ENCODE measurements at places on chromosomes 11 and 22.
A peak's percentile ranks its signal among the peaks of the same experiment; 100 is the strongest.

- H3K27ac ChIP-seq: peak overlapping the region; percentile 59
- no peak overlapping the region for H3K4me3 ChIP-seq
- H3K27me3 ChIP-seq: no peaks in the 10 kb centered on the region
- no peaks in the 10 kb centered on the region for H3K4me1 ChIP-seq
- DNase-seq: no peak
These were observed 36.2 kb downstream of the TXN2 start for GRCh38 chr22:36445158-36445668.

DNA sequence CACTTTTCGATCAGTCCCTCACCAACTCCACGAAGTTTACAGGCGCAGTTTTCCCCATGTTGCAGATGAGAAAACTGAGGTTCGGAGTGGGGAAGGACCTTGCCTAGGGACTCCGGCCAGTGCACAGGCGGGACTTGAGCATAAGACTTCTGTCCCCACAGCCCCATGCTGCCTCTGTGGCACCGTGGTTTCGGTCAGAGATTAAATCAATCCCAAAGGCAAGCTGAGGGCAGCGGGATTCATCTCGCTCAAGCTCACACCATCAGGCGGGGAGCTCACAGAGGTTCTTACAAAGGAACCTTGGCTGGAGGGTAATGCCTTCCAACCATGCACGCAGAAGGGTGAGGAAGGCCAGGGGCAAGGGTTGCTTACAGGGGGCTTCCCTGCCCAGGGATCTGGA, 115.5 kb downstream of the PHF21B start:
- H3K27ac ChIP-seq: no peak overlapping the region
- H3K36me3 ChIP-seq: no peaks in the 10 kb centered on the region
- no peak overlapping the region for H3K4me3 ChIP-seq
- DNase-seq: no peak
- no peaks in the 10 kb centered on the region for H3K27me3 ChIP-seq

- H3K27ac ChIP-seq: no peak overlapping the region
- no peak overlapping the region for H3K4me3 ChIP-seq
- H3K4me1 ChIP-seq: no peaks in the 10 kb centered on the region
- no peak for DNase-seq
- peaks cover 3% of the 10 kb centered on the region for H3K27me3 ChIP-seq
These were observed 36.8 kb upstream of the SHISAL1 start for GRCh38 chr22:44349594-44349993.

DNA sequence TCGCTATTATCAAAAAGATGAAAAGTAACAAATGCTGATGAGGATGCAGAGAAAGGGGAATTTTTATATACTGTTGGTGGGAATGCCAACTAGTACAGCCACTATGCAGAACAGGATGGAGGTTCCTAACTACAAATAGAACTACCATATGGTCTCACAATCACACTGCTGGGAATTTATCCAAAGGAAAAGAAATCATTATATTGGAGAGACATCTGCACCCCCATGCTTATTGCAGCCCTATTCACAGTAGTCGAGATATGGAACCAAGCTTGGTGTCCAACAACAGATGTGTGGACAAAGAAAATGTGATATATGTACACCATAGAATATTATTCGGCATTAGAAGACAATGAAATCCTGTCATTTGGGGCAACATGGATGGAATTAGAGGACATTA, 19.6 kb upstream of the POU2AF2 start:
- H3K27ac ChIP-seq: no peak overlapping the region
- DNase-seq: no peak
- H3K4me3 ChIP-seq: no peak overlapping the region
- H3K4me1 ChIP-seq: no peaks in the 10 kb centered on the region

DNA sequence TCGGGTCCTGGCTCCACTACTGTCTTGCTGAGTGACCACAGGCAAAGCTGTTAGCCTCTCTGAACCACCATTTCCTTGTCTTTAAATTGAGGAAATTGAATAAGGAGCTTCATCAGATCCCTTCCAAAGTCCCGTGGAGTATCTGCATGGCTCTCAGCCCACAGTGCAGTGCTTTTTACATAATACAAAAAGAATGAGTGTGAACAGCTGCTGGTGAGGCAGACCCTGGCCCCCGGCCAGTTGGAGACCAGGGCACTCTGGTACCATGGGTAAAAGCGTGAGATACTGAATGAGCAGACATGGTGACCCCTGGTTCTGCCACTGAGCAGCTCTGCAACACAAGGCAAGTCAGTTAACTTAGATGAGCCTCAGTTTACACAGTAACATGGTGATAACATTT, 86.8 kb downstream of the GALNT18 start:
- no peak overlapping the region for H3K4me3 ChIP-seq
- no peaks in the 10 kb centered on the region for H3K27me3 ChIP-seq
- H3K4me1 ChIP-seq: peaks cover 25% of the 10 kb centered on the region
- H3K27ac ChIP-seq: no peak overlapping the region

DNA sequence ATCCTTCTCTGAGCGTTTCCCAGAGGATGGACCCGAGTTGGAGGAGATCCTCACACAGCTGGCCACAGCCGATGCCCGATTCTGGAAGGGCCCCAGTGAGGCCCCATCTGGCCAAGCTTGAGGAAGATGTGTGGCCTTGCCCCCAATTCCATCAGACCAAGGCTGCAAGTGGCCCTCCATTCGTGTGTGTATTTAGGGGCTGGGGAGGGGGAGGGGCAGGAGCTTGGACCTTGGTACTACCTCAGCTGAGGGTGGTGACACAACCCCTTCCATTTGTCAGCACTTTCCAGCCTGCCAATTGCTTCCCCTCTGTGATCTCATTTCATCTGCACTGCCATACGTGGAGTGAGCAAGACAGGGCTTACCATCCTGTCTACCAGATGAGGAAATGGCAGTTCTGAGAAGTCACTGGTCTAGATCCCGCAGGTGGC, 1.3 kb upstream of the BBS1 start:
- no peak overlapping the region for H3K27ac ChIP-seq
- H3K27me3 ChIP-seq: no peaks in the 10 kb centered on the region
- H3K4me1 ChIP-seq: peaks cover 9% of the 10 kb centered on the region

GRCh38 chr11:67303132-67303834, at the start of gene SSH3:
TSS of gene SSH3 (plus strand) at chr11:67303530. CDS start at chr11:67303626, 96 bp downstream.
- peaks cover 37% of the 10 kb centered on the region for H3K4me1 ChIP-seq
- no peaks in the 10 kb centered on the region for H3K27me3 ChIP-seq
- peak within 1 kb of the TSS; percentile 81 for H3K4me3 ChIP-seq
- DNase-seq: peak; percentile 90
- peak within 1 kb of the TSS; percentile 90 for H3K27ac ChIP-seq

DNA sequence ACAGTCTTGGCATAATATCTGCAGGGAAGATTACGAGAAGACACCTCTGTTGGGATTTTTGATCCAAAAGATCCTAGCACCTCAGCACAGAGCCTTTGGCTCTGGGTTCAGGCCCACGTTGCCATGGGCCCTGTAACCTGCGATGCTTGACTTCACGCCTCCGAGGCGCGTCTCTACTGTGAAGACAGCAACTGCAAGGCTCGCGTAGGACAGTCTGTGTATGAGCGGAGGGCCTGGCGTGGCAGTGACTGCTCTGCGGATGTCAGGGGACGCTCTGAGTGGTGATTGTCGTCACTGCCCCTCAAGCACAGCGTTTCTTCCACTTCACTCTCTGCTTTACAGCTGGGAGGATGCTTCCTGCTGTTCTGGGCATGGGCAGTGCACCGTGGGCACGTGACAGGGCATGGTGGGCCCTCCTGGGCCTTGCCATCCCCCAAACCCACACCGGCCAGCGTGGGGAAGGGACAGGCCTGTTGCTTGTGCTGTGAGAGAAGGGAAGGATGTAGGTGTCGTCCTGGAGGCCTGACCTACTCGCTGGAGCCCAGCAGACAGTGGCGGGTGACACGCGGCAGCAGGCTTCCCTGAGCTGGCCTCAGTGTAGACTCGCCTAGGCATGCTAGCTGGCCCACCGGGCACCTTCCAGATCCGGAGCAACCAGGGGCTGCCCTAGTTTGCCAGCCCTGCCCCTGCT, 26.5 kb downstream of the GLB1L2 start:
- no peaks in the 10 kb centered on the region for H3K36me3 ChIP-seq
- no peak overlapping the region for H3K27ac ChIP-seq
- no peak overlapping the region for H3K4me3 ChIP-seq
- no peaks in the 10 kb centered on the region for H3K4me1 ChIP-seq

DNA sequence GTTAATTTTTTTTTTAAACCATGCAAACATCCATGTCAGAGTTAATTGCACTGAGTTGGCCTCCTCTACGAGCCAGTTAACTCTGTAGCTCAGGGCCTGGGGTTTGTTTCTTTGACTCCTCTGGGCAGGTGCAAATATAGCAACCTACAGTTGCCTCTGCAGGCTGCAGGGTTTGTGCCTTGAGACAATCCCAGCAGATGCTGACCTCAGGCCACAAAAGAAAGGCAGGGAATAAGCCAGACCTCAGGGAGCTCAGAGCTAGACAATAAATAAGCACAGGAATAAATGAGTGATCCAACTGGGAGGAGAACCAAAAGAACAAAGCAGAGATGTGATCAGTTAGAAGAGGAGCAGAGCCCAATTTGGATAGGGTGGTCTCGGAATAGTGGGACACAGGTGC, 390.8 kb downstream of the SHANK2 start:
- H3K4me1 ChIP-seq: no peaks in the 10 kb centered on the region
- H3K4me3 ChIP-seq: no peak overlapping the region
- H3K27ac ChIP-seq: no peak overlapping the region
- no peak for DNase-seq
- H3K27me3 ChIP-seq: no peaks in the 10 kb centered on the region
- no peaks in the 10 kb centered on the region for H3K36me3 ChIP-seq

- H3K4me3 ChIP-seq: no peak overlapping the region
- no peaks in the 10 kb centered on the region for H3K27me3 ChIP-seq
- H3K36me3 ChIP-seq: no peaks in the 10 kb centered on the region
- DNase-seq: no peak
- H3K27ac ChIP-seq: no peak overlapping the region
These were observed 8.9 kb downstream of the ZNRF3 start for GRCh38 chr22:28892175-28892731.

DNA sequence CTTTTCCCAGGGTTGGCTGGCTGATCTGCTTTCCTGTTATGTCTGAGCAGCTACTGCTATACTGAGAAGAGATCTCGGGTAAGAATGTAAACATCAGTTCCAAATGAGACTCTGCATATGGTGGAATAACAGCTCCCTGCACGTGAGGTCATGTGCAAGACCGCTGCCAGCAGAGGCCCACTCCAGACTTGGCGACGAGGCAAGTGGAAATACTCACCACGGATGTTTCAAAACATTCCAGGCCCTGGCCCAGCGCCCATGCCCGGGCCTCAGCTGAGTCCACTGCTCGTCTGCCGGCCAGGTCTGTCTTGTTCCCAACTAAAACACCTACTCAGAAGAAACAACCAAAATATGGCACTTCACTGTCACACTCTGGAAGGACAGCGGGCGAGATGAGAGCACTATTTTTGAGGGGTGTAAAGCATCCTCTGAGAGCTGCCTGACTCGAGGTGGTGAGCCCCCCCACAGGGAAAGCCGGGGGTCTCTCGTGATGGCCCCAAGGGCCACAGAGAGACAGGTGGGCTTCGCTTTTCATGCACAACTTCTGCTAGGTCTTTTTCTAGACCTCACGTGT, 13.1 kb downstream of the IFT27 start:
- peak; percentile 53 for DNase-seq
- H3K27ac ChIP-seq: peak overlapping the region; percentile 66
- H3K36me3 ChIP-seq: no peaks in the 10 kb centered on the region
- no peak overlapping the region for H3K4me3 ChIP-seq

Data from transverse colon (tissue), 4 donors.